ENCODE measurements at places on chromosomes 5 and 9.

DNA sequence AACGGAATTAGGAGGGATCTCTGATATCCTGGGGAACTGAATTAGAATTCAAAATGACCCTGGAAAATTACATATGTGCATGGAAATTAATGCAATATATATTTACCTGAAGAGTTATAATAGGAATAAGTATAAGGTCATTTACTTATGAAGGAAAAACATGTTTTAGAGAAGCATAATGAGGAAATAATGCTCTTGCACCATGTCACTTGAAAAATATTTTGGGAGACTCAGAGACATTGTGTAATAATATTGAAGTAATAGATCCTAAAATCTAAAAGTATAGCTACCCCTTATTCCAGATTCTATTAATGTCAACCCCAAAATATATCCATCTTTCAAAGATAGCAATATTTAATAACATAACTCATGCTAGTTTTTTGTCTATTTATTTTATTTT, 28.4 kb downstream of the SPZ1 start:
- DNase-seq: no peak

GRCh38 chr5:132427281-132428146, 58.0 kb downstream of the SLC22A5 start:
- DNase-seq: peak; percentile 40

DNA sequence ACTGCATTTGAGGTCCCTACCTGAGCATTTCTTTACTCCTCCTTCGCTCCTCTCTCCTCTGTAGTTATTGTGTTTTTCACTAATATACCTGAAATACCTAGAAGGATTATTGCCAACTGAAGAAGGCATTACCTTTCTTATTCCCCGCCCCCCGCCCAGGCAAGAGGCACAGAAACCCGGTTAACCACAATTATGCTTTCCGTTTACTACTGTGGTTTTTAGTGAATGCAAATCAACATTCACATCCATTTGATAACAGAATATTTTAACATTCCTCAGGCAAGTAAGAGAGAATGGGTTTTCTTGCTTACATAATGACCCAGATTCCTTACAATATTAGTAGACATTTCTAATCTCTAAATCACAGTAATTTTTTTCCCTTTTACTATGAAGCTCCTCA, 136.9 kb downstream of the PCSK5 start:
- DNase-seq: no peak

- DNase-seq: no peak
These were observed 28.2 kb downstream of the SARDH start for GRCh38 chr9:133709691-133710571.

DNA sequence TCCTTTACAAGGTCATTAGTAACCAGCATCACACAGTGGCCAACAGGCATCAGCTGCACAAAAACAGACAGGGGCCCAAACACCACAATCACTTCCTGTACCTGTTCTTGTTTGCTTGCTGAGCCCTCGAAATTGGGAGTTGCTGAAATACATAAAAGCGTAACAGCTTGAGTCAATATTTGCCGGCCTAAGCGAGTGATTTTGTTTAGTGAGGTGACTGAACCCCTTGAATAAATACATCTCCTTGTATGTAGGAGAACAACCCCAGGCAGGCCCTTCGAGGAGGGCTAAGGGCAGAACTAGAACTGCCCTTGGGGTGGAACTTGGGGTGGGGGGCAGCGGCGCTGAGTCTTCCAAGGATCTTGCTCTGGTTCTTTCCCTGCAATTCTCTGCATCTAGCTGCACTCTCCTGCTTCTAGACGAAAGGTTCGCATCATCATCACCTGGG, 502.5 kb downstream of the RASEF start:
- no peak for DNase-seq

- no peak for DNase-seq
These were observed 1026.5 kb downstream of the NR2F1-AS1 start for GRCh38 chr5:92554447-92555085.

- DNase-seq: no peak
These were observed 174.4 kb upstream of the RGMB start for GRCh38 chr5:98599016-98599415.

DNA sequence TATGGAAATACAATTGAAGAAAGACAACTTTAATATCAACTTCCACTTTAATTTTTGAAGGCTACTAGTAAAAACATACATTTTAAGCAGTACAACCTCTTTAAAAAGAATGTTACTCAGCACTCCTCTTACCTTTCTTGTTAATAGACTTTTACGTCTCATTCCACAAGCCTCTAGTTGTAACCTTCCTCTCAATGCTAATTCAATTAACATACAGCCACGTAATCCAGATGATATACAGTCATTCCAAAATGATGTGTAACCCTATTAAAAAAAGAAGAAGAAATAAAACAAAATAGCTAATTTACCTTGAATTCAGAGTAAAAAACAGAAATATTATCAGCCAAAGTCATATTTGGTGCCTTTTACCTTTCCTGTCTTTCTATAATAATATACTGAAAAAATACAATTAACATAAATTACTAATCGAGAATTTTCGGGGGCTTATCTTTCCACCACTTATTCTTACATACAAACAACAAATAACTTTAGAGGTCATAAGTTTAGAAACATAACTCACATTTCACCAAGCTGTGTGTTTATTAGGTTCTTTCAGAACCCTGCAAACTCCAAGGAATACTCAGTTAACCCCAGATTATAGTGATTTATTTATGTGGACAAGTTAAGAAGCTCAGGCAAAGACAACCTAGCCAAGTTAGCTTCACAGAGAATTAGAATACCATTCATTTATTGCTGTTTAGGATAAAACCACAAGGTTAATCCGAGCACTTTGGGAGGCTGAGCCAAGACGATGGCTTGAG, 30.3 kb downstream of the GOLPH3 start:
- DNase-seq: no peak

DNA sequence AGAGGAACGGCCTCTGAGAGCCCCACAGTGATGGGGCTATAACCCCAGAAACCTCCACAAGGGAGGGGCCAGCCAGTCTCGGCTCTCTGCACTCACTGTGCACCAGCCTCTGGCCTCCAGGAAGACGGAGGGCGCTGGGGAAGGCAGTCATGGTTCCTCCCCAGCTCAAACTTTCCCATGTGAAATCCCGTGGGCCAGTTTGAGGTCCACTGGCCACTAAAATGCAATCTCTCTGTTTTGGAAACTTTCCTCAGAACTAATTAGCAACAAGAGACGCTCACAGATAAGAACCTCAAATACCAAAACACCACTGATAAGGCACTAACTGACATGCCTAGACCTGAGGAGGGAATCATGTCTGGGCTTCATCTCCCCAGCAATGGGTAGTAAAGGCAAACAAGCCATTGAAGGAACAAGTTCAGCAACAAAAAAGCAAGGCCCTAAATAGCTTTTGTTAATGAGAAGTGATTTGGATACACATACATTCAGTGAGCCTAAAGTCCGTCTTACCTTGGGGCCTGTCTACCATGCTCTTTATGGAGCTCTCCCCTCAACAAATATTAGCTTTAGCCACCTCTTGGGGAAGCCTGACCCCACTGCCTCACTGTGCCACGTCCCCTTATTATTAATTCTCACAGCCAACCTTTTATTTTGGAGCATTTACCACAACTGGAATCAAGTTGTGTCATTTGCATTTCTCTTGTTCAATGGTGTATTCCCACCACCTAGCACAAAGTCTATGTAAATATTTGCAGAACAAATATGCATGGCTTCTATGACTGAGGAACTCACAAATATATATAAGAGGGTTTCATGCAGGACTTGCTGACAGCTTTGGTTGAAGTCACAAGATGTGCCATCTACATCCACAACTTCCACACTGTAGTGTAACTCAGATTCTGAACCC, 56.1 kb upstream of the GLRX start:
- no peak for DNase-seq

DNA sequence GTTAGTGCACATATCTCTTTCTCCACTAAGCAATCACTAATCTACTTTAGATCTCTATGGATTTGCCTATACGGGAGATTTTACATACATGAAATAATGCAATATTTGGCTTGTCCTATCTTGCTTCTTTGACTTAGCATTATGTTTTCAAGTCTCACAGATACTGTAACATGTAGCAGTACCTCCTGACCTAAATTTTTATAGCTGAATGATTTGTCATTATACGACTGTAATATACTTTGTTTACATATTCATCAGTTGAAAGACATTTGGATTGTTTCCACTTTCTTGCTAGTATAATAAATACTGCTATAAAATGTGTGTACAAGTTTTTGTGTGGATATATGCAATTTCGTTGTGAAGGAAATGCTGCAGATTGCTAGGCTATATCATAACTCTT, 1520.8 kb upstream of the CDH6 start:
- no peak for DNase-seq
